Activated T-cell treated with anti-CD3 and anti-CD28 coated beads, Interleukin-2, amount 50 U/mL, for 4 hours (primary cell): ENCODE measurements at places on chromosomes 5 and 9. TPM values are rescaled to one million over a fixed set of nuclear protein-coding genes. Genes with fewer than 3 reads are reported as not detected.

DNA sequence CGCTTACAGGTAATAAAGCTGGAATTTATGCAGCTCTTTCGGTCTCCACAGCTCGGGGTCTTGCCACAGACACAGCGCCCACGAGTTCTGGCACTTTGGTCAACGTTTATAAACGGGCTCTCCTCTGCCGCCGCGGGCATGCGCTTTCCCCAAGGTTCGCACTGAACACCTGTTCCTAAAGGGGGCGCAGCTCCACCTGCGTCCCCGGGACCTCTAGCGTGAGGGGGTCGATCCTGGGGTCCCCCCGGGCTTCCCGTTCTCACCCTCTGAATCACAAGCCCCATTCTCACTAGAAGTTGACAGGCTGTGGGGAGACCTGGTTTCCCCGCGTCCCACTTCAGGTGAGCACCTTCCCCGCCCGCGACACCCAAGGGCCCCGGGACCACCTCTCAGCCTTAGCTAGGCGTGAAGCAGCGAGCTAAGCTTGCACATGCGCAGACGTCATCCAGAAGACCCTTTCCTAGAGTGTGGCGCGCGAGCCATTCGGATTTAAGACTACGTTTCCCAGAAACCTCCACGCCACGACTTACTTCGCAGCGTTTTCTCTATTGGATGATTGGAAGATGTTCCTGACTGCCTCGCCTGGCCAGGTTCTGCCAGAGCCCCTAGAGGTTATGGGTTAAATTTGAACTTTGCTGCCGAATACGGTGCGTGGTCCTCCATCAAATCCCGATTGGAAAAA lies 21.3 kb upstream of the ZNF782 start:
- no peak for DNase-seq

- no peak for DNase-seq
Measured at GRCh38 chr5:138573949-138574670, 1.1 kb downstream of the HSPA9 start.

DNA sequence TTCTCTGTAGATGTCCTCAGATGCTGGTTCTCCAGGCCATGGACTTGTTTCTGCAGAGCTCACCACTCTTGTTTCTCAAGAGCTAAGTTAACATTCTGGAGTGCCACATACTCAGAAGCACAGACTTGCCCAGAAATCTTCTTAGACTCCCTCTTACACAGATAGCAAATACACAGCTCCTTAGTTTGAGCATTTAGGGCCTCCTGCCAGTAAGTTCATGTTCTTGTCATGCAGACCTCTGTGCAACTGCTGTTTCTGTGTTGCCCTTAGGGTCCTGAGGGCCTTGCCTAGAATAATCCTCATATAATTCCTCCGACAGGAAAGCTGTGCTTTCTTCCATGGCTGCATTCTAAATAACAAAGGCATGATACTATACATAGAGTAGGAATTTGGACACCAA lies 1.3 kb upstream of the PTPDC1 start:
- DNase-seq = no peak

- no peak for DNase-seq
Measured at GRCh38 chr5:174563899-174564298, 160.5 kb upstream of the MSX2 start.

- peak; percentile 64 for DNase-seq
Measured at GRCh38 chr9:137240318-137240840, 708 bp upstream of the TUBB4B start.

DNA sequence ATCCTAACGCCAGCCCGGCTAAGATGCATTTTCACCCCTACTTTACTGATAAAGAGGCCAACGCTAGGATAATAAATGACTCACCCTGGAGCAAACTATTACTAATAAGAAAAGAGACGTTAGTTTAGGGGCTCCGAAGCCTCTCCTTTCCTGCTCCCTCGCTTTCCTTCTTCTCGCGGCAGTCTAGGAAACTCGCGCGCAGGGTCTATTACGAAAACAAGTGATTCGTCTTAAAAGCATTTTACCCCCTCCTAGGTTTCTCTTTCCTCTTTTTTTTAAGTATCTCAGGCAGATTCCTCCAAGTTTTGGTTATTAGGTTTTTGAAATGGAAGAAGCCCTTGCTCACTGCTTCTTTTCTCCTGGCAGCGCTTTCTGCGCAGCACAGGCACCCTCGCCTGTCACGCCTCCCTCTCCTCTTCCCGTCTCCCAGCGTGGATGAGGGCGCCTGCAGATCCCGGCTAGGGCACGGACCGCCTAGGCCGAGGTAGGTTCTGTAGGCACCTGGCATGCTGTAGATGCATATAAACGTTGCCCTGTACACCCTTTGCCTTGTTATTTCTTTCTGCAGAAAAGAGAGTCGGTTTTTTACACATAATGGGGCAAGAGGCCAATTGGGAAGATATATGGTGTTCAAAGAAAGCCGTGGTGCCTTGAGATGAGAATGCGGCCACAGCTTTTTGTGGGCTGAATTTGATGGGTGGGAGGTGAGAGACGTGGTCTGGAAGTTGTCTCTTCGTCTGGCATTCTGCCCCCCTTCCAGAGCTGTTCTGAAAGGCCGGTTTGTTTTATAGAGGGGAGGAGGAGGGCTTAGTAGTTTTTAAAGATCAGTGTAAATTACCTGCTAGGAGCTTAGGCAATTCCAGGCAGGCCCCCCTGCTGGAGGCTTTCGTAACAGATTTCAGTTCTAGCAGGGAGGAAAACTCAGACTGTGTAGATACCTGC lies 983 bp downstream of the GCNT1 start:
- no peak for DNase-seq

Gene FLT4
- 1.8 TPM for total RNA-seq

Gene CRHBP
- not detected for total RNA-seq

Gene C7
- 1.7 TPM for total RNA-seq

Gene ELOVL7
- 0.05 TPM for total RNA-seq
